CD8-positive, alpha-beta T cell (primary cell): ENCODE measurements at places on chromosomes 6 and 20.

- DNase-seq, result no peak
Measured at GRCh38 chr6:44453146-44453545, 65.6 kb downstream of the CDC5L start.

- no peak for DNase-seq
Measured at GRCh38 chr6:1437553-1438406, 48.4 kb downstream of the FOXF2 start.

DNA sequence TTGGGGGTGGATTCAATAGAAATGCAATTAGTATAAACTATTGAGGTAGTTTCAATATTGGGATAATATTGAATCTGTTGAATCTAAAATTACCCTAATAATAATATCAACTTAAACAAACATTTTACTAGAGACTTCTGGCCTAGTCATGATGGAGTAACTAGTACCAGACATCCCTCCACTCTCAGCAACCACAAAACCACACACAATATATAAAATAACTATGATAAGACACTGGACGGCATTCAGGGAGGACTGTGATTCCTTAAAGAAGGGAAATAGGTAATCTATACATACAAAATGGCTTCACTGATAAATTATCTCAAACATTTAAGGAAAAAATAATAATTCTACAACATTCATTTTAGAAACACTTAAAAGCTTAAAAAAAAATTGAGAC lies 38.9 kb upstream of the TMEM14A start:
- no peak for DNase-seq

DNA sequence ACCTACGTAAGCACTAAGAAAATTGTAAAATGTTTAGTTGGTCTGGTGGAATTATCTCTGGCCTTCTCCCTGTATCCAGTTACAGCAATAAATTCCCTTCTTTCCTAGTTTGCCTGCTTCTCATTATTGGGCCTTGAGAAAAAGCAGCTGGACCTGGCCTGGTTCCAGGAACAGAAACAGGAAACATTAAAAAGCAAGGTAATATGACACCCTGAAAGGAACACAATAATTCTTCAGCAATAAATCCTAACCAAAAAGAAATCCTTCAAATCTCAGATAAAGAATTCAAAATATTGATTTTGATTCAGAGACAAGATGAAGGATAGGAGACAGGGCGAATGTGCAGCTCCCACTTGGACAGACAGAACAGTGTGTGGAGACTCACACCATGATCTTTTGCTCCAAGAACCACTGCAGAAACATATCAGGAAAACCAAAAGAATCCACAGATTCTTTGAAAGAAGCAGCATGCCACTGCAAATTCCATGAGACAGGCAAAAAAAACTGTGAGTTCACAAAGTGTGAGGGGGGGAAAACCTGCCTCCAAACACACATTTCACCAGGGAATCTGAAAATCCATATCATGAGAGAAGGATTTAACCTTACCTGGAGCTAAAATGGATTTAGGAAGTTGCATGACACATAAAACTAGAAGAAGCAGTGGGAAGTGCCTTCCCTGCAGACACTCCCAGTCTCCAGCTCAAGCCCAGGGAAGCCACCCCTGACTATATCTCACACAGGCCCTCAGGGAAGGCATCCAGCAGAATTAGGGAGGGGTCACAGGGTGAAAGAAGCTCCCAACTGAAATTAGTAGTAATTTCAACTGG lies 28.9 kb downstream of the TREM1 start:
- no peak for DNase-seq

GRCh38 chr6:13079096-13079723 lies 249.1 kb downstream of the TBC1D7 start:
- no peak for DNase-seq

DNA sequence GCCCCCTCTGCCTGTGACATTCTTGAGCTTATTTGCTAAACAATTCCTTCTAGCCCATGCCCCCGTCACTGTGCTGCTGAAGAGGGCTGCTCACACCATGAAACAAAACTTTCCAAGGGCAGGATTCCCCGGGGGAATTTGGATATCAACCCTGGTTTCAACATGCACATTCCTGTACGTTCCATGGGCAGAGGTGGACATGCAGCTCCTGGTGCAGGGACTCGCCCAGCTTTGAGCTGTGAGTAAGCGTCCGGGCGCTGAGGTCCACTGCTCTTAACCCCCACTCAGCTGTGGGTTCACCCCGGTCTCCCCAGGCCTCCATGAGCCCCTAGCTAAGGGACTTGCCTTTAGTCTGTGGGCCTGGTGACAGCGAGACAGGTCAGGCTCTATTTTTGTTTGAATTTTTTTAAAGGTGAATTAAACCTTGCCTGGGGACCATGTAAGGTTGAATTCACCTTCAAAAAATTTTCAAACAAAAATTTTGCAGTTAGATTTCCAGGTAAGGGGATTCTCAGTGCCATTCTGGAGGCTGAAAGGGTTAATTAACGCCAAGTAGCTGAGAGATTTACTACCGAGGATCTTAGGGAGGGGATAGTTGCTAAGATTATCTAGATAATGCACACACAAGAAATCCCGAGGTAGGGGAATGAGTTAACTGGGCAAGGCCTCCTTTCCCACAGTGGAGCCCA lies 70.3 kb upstream of the SLC22A23 start:
- DNase-seq, result no peak

- DNase-seq, result no peak
Measured at GRCh38 chr6:117955684-117956256, 48.7 kb downstream of the SLC35F1 start.

DNA sequence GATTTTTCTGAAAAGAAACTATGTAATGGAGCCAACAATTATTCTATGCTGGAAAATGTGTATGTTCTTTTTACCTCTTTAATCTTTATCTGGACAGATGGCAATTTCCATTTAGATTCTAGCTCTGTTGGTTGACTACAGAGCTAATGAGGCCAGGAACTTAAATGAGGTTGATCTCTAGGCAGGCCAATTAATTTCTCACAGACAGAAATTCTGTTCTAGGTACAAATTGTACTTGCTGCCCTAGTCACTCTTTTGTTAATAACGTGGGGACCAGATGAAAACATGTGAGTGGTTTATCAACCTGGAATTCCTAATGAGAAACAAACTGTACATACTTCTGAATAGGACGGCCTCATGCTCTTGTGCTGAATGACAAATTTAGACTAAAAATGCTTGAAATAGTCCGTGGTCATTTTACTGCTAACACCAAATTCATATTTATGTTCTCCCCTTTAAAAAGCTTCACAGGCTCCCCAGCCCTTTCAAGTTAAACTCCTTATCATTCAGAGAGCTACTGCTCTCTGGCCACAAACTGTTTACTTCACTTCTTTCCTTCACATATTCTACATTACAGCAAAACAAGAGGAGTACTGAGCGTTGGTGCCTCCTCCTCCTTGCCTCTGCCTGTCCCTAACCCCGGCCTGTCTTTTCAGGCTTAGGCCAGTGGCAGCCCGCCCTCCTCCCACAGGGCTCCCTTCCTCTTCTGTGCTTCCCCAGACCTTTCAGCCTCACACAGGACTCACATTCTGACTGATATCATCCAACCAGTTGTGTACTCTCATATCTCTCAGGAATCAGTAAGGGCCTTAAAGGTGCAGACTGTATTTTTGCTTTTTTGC lies 41.4 kb downstream of the DTNBP1 start:
- no peak for DNase-seq
